ENCODE measurements at places on chromosomes 1 and 21. TPM values are rescaled to one million over a fixed set of nuclear protein-coding genes. Genes with fewer than 3 reads are reported as not detected.

Gene ZNF683
- total RNA-seq, result not detected

DNA sequence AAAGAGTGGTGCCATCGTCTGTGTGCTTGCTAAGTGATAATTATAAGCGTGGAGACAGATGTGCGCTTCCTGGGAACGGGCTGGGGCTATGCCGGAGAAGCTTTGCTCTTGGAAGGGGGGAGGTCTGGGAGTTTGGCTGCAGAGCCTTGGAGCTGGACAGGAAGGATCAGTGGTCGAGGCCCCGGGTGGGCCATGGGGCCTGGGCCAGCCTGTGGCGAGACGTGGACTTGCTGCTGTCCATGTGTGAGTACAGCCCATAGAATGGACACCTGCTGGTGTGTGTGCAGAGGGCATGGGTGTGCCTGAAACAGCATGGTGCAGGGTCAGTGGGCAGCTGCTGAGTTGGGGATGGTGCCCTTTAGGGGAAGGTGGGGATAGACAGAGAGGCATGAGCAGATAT lies 121.3 kb downstream of the PCBP3 start:
- no peak overlapping the region for H3K4me3 ChIP-seq
- H3K27ac ChIP-seq, result no peak overlapping the region
- no peaks in the 10 kb centered on the region for H3K27me3 ChIP-seq
- H3K36me3 ChIP-seq, result no peaks in the 10 kb centered on the region
- DNase-seq, result no peak

DNA sequence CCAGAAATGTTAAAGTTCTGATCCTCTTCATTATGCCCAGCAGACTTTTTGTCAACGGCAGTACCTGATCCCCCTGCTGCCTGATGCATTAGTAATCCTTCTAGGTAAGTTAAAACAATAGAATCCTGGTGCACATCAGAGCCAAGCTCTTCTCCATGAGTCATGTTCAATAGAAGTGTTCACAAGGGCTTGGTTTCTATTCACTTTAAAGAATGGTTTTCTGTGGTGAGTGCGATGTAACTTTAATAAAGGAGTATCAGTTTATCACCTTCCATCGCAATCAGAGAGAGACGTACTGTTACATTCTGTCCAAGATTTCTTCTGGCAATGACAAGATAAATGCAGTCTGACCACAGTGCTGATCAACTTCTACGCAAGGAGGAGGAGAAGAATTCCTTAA lies 96.8 kb downstream of the NRIP1 start:
- no peak overlapping the region for H3K27ac ChIP-seq
- H3K4me1 ChIP-seq, result no peaks in the 10 kb centered on the region
- H3K4me3 ChIP-seq, result no peak overlapping the region
- no peaks in the 10 kb centered on the region for H3K27me3 ChIP-seq
- DNase-seq, result no peak

DNA sequence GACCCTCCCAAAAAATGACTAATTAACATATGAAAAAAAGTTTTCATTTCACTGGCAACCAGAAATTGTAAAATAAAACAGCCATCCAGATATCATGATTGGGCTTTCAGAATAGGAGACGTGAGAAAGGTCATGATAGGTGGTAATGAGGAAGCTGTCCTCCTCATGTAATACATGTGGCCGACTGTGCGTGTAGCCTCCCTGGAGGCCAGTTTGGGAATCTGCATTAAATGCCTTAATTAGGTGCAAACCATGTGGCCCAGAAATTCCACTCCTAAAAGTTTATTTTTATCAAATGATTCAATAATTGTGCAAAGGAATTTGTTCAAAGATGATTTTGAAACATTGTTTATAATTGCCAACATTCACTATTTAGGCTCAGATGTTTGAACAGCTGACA lies 127.6 kb upstream of the C1orf105 start:
- no peak overlapping the region for H3K4me3 ChIP-seq
- H3K36me3 ChIP-seq, result no peaks in the 10 kb centered on the region
- H3K27me3 ChIP-seq, result no peaks in the 10 kb centered on the region
- H3K27ac ChIP-seq, result no peak overlapping the region

DNA sequence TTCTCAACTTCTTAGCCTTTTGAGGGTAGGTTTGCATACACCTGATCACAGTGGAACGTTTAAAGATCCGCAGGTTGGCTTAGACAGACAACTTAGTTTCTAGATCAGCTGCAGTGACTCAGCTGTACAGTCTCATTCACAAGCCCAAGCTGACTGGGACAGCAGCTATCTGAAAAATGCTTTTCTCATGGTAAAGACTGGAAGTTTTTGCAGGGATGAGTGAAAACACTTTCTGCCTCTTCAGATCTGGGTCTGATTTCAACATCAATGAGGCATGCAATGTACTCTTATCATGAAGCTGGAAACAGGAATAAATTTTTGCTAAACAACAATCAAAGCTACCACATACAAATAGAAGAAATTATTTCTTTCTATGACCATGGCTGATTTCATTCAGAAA lies 61.1 kb upstream of the PTBP2 start:
- no peak overlapping the region for H3K4me3 ChIP-seq
- H3K36me3 ChIP-seq, result no peaks in the 10 kb centered on the region
- H3K27ac ChIP-seq, result no peak overlapping the region
- H3K4me1 ChIP-seq, result no peaks in the 10 kb centered on the region

DNA sequence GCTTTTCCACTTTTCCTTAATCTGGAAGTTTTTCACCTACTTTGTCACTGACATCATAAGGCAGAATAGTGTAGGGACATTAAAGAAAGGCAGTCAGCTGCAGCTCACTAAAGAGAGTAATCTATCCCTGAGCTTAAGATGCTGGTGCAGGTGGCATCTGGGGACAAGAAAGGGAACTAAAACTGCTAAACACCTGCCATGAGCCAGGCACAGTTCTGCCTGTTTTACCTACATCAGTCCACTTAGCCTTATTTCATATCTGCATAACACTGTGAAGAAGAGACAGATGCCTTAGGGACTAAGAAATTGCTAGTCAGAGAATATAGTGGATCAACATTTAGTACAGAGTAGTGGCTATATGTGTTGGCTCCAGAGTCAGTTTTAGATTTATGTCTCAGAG lies 88.1 kb downstream of the GPATCH2 start:
- no peak overlapping the region for H3K27ac ChIP-seq
- no peaks in the 10 kb centered on the region for H3K36me3 ChIP-seq
- no peaks in the 10 kb centered on the region for H3K27me3 ChIP-seq
- no peak for DNase-seq
- no peaks in the 10 kb centered on the region for H3K4me1 ChIP-seq
- H3K4me3 ChIP-seq, result no peak overlapping the region
